ENCODE measurements at places on chromosomes 4 and X.
A peak's percentile ranks its signal among the peaks of the same experiment; 100 is the strongest.

DNA sequence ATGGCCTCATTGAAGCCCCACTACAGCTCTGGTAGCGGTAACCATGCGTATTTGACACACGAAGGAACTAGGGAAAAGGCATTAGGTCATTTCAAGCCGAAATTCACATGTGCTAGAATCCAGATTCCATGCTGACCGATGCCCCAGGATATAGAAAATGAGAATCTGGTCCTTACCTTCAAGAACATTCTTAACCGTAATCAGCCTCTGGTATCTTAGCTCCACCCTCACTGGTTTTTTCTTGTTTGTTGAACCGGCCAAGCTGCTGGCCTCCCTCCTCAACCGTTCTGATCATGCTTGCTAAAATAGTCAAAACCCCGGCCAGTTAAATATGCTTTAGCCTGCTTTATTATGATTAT lies 876 bp downstream of the HPRT1 start:
- peak; percentile 0 for DNase-seq

DNA sequence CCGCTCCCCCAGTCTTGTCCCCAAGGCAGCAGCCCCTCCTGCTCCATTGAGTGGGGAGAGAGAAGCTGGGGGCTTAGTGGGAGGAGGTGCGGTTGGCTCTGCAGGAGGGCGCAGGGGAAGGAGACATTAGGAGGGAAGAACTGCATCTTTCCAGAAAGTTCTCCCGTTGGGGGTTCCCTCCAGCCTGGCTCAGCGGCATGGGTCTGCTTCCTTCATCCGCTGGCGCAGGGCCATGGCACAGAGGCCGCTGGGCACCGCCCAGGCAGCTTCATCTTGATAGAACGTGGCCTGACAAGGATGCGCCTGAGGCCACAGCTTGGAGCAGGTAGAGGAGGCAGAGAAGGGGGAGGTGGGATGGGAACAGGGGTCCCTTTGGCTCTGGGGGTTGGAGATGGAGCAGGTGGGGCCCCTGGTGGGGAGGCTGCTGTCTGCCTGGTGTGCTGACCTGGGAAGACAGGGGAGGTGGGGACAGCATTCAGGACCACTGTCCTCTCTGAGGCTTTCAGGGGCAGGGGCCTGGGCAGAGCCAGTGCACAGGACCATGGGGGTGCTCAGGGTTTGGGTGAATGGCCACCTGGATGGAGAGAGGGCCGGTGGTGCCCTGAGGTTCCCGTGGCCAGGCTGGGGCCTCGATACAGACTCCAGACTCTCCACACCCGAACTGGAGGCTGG lies 12.1 kb downstream of the DOK7 start:
- no peak for DNase-seq

DNA sequence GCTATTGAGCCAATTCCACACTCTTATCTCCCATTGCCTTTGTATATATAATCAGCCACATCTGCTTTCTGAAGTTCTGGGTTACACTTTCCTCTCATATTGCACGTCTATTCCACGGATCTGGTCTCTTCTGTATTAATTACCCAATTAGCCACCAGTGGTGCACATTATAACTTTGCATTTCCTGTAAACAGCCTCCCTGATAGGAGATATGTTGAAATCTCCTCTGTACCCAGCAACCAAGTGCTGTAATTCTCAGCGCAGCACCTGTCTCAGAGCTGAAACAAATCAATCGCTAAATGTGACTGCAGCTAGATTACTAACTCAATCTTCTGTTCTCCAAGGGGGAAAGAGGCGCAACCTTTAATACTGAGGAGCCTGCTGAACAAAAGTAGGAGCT lies 326.4 kb downstream of the SLITRK2 start:
- DNase-seq, result no peak

DNA sequence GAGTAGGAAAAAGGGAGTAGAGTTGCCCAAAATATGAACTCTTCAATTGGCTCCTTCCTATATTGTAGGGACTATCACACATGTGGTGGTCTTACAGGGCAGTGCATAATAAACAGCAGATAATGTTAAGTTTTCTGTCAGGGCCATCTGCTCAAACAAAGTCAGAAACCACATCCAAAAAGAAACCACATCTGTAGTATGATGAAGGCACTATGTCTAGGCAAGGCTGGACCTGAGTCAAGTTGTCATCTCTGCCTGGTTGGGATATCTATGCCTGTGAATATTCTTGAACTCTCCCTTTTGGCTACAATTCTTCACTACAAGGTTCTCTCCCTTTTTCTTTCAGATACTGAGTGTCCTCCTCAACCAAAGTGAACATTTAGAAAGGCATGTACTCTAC lies 109.4 kb upstream of the C1GALT1C1 start:
- DNase-seq, result no peak

- no peak for DNase-seq
These were observed 2.5 kb downstream of the MAEA start for GRCh38 chr4:1291996-1292702.

DNA sequence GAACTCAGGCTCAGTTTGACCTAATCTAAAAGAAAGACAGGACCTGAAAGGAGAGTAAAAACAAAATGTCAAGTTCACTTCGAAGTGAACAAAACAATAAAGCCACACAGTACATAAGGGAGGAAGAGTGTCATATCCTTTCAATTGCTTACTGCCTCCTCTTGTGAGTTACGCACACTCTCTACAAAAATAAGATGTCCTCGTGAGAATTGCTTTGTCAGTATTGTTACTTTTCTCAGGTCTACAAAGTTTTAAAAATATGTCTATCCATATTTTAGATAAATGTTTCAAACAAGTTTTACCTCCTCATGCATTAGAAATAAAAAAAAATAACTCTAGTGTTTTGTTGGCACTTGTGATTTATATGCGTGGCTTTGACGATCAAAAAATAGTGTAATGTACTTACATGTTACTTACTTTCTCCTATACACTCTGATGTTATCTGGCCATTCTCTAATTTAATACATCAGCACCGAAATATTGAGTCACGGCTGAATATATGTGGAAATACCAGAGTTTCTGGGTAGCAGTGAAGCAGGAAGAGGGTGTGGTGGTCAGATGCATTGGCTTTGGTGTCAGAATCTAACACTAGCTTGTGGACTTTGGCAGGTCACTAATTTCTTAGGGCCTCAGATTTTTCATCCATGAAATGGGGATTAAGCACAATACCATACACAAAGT lies 8.1 kb upstream of the MRPL1 start:
- DNase-seq, result no peak

DNA sequence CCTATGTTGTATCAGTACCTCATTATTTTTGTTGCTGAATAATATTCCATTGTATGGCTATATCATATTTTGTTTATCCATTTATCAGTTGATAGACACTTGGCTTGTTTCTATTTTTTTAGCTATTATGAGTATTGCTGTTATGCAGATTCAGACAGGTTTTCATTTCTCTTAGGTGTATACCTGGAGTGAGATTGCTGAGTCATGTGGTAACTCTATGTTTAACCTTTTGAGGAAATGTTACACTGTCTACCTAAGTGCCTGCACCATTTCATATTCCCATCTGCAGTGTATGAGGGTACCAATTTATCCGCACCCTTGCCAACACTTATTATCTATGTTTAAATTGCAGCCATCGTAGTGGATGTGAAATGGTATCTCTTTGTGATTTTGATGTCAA lies 43.0 kb upstream of the SH3RF1 start:
- no peak for DNase-seq

DNA sequence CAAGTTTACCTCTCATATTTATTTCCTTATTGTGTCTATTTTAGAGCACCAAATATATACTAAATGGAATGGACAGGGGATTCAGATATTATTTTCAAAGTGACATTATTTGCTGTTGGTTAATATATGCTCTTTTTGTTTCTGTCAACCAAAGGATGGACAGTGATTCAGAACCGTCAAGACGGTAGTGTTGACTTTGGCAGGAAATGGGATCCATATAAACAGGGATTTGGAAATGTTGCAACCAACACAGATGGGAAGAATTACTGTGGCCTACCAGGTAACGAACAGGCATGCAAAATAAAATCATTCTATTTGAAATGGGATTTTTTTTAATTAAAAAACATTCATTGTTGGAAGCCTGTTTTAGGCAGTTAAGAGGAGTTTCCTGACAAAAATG lies 6.2 kb downstream of the FGB start:
- no peak for DNase-seq

GRCh38 chr4:74777531-74777930 lies 16.8 kb downstream of the BTC start:
- DNase-seq, result no peak

GRCh38 chr4:146646593-146647325 lies 8.1 kb downstream of the POU4F2 start:
- DNase-seq, result no peak

- DNase-seq, result no peak
These were observed 290.5 kb downstream of the RAB28 start for GRCh38 chr4:13193662-13194061.

DNA sequence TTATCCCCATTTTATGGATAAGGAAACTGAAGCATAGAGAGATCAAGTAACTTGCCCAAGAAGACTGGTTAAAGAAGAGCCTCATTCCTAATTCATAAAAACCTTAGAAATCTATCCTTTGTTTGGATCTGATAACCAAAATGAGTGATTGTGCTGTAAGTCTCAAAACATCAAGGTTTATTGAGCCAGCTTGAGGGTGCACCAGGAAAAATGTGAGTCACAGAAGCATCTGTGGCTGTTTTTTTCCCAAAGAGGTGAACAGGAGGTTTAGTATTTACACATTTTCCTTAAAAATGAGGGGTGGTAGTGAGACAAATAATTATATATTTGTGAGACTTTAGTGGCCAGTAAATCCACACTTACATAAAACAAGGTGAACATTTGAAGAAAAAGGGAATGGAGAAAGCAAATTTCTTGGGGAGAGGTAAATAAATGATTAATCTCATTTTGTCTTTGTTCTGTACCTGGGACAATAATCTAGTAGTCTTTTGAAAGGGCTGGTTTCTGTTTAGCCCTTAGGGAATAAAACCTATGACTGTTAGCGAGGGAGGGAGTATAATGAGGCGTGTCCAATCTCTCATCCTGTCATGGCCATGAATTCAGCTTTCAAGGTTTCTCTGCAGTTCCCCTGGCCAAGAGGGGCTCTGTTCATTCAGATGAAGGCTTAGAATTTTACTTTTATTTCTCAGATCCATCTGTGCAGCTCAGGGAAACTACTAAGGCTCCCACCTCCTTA lies 12.2 kb upstream of the FMR1 start:
- DNase-seq, result no peak

DNA sequence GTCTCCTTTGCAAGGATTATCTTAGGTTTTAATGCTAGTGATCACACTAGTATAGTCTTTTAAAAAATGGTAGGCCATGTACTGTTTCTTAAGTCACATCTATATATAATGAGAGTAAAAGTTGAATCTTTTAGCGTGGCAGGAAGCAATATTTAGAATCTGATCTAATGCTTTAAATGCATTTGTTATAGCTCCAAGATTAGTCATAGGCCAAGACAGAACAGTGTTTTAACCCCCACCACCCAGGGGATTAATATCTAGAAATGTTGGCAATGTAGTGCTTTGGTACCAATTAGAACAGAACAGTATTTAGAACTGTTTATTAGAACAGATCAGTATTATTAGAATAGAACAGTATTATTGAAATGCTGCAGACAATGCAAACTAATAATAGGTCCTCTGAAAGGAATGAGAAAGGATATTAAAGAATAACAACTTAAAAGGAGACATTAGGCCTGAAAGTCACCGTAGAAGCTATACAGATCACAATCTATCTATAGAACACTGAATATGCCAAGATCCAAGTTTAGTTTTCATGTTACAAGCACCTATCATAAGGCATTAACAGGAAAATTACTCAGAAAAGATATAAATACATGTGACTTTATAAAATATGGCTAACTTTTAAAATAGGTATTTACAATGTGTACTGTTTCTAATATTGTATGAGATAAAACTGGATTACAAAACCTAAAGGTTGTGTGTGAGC lies 146.2 kb downstream of the NPNT start:
- no peak for DNase-seq

- no peak for DNase-seq
These were observed 32.9 kb downstream of the HOPX start for GRCh38 chr4:56648021-56648823.

DNA sequence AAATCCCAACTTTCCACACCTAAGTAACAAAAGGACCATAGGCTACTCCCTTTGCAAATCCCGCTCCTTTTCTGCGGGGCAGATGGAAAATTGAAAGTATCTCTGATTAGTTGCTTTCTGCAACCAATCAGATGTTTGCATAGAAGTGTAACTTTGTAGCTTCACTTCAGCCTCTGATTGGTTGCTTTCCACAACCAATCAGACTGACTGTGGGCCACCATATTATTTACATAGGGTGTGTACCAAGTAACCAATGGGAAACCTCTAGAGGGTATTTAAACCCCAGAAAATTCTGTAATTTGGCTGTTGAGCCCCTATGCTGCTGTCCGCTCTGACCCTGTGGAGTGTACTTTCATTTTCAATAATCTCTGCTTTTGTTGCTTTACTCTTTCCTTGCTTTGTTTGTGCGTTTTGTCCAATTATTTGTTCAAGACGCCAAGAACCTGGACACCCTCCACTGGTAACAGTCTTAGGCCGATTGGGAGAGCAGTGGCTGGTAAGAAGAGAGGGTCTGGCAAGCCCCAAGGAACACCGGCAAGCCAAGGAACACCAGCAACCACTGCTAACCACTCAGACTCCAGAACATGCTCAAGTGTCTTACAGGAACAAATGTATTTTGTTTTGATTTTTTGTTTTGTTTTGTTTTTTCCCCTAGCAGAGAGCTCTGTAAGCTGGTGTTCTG lies 125.5 kb upstream of the MAP3K15 start:
- no peak for DNase-seq

- DNase-seq, result no peak
These were observed 17.8 kb upstream of the SEPTIN11 start for GRCh38 chr4:76931576-76932276.

- DNase-seq, result no peak
These were observed 64.3 kb downstream of the HTRA3 start for GRCh38 chr4:8333726-8334460.

DNA sequence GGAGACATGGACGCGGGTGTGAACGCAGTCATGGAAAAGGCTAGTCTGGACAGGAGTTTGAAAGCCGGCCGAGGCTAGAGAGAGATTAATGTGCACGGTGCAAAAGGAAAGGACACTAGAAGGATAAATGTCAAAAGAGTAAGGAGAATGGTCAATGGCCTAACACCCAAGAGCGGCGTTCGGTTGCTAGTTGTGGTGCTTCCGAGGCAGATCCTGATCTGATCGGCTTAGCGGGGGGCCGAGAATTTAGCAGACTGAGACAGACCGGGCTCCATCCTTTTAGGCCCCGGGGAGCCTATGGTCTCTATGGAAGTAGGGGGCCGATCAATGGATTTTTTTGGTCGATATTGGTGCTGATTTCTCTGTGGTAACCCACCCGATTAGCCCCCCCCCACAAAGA lies 6.9 kb downstream of the GAGE10 start:
- DNase-seq, result no peak

- no peak for DNase-seq
These were observed 116.2 kb upstream of the STX18 start for GRCh38 chr4:4658052-4658451.

GRCh38 chr4:137274404-137274803 lies 257.9 kb downstream of the PCDH18 start:
- DNase-seq, result no peak

DNA sequence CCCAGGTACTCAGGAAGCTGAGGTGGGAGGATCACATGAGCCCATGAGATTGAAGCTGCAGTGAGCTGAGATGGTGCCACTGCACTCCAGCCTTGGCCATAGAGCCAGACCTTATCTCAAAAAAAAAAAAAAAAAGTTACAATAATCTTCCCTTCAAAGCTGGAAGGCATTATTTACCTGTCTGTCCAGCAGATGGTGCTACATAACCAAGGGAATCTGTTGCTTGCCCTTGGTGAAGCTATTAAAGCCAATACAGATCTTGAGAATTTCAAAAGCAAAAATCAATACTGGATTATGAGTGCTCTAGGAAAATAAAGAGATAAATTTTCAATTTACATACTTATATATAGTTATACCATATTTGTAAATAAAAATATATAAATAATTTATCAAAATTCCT lies 25.9 kb downstream of the PKD2 start:
- DNase-seq, result peak; percentile 9

Data from NCI-H748 treated with DMSO at 0.1 percent for 48 hours (cell line).